GM03348 (cell line): ENCODE measurements at places on chromosomes 4 and X.

DNA sequence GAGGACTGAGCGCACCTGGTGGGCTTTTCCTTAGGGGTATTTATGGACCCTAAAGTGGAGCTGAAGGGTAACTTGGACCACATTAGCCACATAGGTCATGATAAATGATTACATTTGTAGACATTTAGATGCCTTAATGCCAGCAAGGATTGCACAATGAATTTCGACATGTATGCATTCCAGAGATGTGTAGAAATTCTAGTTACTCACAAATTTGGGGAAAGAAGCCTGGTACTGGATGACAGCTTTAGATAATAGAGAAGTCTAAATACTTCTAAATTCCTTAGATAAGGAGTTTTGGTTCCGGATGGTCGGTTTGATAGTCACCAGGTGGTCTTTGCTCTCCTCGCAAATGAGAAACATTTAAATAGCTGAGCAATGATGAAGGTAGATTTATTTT is 609.5 kb upstream of the PRKX start:
- DNase-seq = no peak

GRCh38 chr4:84848432-84848831 is 118.1 kb downstream of the WDFY3 start:
- no peak for DNase-seq

GRCh38 chrX:155632431-155633100 is 19.8 kb upstream of the TMLHE start:
- DNase-seq = no peak

DNA sequence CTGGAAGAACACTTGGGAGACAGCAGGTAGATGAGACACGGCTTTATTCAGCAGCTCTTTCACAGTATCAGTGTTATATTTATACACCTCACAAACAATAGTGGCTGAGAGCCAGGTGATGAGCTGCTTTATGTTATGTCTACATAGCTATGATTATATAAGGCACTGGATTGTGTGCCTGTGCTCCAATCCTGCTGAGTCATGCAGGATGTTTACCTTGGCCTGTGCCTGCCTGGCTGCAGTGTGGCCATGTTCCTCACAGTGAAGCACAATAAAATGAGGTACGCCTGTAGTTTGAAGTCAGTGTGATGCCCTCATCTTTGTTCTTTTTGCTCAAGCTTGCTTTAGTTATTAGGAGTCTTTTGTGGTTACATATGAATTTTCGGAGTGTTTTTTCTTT is 31.3 kb downstream of the CXCL13 start:
- DNase-seq = no peak

DNA sequence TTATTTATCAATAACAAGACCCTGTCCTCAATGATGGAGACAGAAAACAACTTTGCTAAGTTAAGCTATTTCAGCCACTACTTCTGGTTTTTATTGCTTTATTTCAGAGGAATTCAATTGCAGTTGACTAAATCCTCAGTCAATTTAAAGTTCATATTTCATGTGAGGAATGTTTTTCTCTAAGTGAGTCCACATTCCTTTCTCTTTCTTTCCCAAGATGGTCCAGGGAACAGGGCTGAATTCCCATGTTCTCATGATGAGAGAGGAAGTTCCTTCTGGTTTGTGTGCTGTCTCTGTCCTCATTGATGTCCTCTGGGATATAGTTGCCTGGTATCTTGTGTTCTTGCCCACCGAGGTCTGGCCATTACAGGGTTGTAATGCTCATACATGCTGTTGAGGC is 117.2 kb downstream of the SLIT2 start:
- peak; percentile 43 for DNase-seq
